Stomach (tissue), 19 donors: ENCODE measurements at places on chromosomes 3 and 15.

GRCh38 chr3:55487381-55488241 lies 505 bp upstream of the WNT5A start:
- peak overlapping the region; percentile 73 for H3K4me3 ChIP-seq
- peak overlapping the region; percentile 68 for H3K27ac ChIP-seq
- peaks cover 59% of the 10 kb centered on the region for H3K4me1 ChIP-seq
- H3K27me3 ChIP-seq: no peaks in the 10 kb centered on the region
- H3K36me3 ChIP-seq: no peaks in the 10 kb centered on the region
- no peak for DNase-seq

DNA sequence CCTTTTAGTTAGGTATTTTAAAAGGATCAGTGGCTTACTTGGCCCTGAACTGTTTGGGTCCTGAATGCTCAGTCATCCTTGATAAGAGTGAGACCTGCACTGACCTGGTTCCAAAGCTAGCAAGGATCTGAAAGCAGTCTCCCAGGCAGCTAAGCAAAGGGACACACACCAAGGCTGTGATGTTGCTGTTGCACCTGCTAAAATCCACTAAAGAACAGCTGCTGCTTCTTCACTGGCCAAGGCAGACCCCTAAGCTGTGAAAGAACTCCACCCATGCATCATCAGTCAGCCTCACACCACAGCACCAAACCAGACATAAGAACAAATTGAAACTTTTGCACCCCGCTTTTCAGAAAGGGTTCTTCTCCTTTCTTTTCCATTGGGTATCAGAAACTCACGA lies 213.4 kb upstream of the STT3B start:
- H3K27me3 ChIP-seq: no peaks in the 10 kb centered on the region
- no peaks in the 10 kb centered on the region for H3K36me3 ChIP-seq
- H3K4me1 ChIP-seq: no peaks in the 10 kb centered on the region
- DNase-seq: no peak

- peaks cover 67% of the 10 kb centered on the region for H3K4me1 ChIP-seq
- H3K27ac ChIP-seq: peak overlapping the region; percentile 96
- no peak for DNase-seq
- H3K4me3 ChIP-seq: no peak overlapping the region
- no peaks in the 10 kb centered on the region for H3K27me3 ChIP-seq
Observed at GRCh38 chr3:50338965-50339364, 1.7 kb downstream of the RASSF1 start.

- H3K36me3 ChIP-seq: no peaks in the 10 kb centered on the region
- H3K4me1 ChIP-seq: no peaks in the 10 kb centered on the region
- H3K27ac ChIP-seq: no peak overlapping the region
- no peak for DNase-seq
Observed at GRCh38 chr15:39013262-39013661, 448.6 kb upstream of the RASGRP1 start.

DNA sequence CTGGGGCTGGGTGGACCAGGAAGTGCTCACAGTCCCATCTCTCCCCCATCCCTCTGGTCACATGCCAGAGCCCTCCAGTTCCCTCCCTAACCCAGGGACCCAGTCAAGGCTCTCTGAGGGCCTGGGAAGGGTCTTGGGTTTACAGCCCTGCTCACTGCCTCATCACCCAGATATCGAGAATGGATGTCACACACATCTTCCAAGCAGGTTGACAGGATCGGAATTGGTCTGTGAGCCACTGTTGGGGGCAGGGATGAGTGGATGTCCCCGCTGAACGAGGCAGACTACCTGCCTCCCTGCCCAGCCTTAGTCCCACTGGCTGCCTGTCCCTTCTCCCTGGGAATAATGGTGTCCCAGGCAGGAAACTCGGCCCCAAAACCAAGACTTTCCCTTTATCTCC lies 20.0 kb upstream of the GOLGA6C start:
- no peaks in the 10 kb centered on the region for H3K36me3 ChIP-seq
- H3K4me1 ChIP-seq: no peaks in the 10 kb centered on the region
- H3K27me3 ChIP-seq: no peaks in the 10 kb centered on the region
- no peak for DNase-seq
- H3K27ac ChIP-seq: no peak overlapping the region

- H3K27me3 ChIP-seq: no peaks in the 10 kb centered on the region
- H3K4me3 ChIP-seq: no peak overlapping the region
- DNase-seq: no peak
- no peaks in the 10 kb centered on the region for H3K36me3 ChIP-seq
Observed at GRCh38 chr3:12953201-12953995, 112.0 kb upstream of the RPL32 start.

DNA sequence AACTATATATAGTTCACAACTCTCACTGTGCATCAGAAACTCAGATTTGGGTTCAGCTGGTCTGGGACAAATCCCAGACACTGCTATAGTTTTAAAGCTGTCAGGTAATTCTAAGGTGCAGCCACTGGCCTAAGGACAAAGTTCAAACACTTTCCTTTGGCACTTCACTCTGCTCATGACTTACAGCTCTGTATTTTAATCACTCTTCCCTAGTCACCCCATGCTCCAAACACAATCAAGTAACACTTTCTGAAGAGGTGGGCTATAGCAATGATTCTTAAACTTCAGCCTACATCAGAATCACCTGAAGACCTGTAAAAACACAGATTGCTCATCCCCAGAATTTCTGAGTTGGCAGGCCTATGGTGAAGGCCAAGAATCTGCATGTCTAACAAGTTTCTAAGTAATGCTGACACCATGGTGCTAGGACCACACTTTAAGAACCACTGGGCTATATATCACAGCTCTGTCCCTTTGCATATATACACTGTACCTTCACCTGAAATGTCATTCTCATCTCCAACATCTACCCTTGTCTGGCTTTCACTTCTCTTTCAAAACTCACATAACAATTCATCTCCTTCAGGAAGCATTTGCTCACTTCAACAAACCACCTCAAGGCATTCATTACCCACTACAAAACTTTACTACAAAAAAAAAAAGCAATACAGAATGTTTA lies 21.4 kb downstream of the STAG1 start:
- H3K27ac ChIP-seq: no peak overlapping the region
- peaks cover 11% of the 10 kb centered on the region for H3K4me1 ChIP-seq
- no peaks in the 10 kb centered on the region for H3K27me3 ChIP-seq
- no peak for DNase-seq
- no peaks in the 10 kb centered on the region for H3K36me3 ChIP-seq

DNA sequence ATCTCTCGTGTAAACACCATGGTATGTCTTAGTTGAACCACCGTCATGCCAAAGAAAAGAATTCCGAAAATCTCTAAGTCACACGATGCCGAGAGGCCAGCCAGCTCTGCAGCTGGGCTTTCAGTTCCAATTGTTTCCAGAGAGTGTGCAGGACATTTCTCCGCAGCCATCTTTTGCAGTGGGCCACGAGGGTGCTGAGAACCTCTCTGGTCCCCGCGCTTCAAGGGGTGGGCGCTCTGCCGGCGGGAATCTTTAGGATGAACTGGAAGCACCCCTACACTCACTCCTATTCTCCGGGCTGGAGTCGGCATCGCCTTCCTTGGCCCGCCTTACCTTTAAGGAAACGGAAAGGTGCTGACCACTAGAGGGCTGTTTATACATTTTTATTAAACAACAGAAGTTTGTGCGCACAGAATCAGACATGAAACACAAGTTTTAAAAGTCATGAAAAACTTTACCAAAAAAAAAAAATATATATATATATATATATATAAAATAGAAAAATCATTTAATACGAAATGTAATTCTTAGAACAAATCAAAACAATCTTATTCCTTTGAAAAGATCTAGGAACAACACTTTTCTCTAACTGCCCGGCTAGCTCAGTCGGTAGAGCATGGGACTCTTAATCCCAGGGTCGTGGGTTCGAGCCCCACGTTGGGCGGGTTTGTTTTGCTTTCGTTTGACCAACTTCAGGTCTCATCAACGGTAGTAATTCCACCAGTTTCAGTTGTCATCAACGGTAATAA lies 12.5 kb upstream of the MORF4L1 start:
- no peaks in the 10 kb centered on the region for H3K36me3 ChIP-seq
- peak; percentile 80 for DNase-seq
- no peaks in the 10 kb centered on the region for H3K4me1 ChIP-seq
- no peaks in the 10 kb centered on the region for H3K27me3 ChIP-seq
- H3K4me3 ChIP-seq: peak overlapping the region; percentile 48

DNA sequence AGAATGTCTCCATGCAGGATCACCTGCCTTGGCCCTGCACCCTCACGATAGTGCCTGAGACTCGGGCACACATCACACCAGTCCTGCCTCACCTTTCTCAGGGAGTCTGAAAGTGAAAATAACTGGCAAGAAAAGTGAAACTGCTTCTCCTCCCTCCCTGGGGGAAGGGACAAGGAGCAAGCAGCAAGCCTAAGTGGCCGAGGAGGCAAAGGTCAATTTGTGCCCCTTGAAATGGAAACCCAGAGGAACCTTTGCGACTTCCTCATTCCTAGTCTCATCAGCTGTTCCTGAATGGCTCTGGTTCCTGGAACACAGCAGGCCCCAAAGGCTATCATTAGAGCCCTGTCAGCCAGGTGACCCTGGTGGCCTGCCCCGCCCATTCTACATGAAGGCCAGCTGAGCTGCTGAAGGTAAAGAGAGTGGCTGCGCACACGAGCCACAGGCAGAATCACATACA lies 28.0 kb upstream of the SLCO2A1 start:
- peak; percentile 83 for DNase-seq
- peaks cover 23% of the 10 kb centered on the region for H3K4me1 ChIP-seq
- H3K27me3 ChIP-seq: no peaks in the 10 kb centered on the region
- H3K4me3 ChIP-seq: no peak overlapping the region

DNA sequence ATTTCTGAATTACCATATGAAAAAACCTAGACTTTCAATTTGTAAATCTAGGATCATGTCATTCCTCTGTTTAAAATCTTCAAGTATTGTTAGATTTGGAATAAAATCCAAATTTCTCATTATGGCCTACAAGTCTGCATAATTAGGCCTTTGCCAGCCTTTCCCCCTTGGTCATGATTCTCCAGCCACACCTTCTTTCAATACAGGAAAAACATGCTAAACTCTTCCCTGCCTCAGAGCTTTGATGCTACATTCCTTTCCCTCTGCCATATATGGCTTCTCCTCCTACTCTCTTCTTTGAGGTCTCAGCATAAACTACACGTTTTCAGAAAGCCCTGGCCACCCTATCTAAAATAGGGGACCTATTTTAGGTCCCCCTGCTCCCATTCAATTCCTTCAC lies 48.5 kb downstream of the TM6SF1 start:
- no peaks in the 10 kb centered on the region for H3K27me3 ChIP-seq
- no peak overlapping the region for H3K27ac ChIP-seq
- no peak for DNase-seq
- no peak overlapping the region for H3K4me3 ChIP-seq
- no peaks in the 10 kb centered on the region for H3K4me1 ChIP-seq
- peaks cover 39% of the 10 kb centered on the region for H3K36me3 ChIP-seq

DNA sequence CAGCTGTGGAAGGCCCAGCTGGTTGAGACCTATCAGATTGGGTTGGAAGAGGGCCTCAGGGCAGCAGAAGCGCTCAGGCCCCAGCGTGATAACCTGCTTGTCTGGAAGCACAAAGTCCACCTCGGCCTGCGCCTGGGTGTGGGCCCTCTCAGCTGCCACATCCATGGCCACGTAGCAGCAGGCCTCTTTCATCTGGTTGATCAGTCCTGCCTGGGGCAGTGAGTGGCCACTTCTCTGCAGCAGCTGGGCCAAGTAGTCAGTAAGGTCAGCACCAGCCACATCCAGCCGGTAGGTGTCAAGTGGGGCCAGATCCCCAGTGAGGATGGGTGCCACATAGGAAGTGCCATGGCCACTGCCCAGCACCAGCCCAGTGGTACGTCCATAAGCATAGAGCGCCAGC lies 3.9 kb upstream of the CAMKV start:
- peaks cover 25% of the 10 kb centered on the region for H3K27me3 ChIP-seq
- H3K36me3 ChIP-seq: no peaks in the 10 kb centered on the region
- peaks cover 14% of the 10 kb centered on the region for H3K4me1 ChIP-seq
- DNase-seq: peak; percentile 61
- H3K27ac ChIP-seq: no peak overlapping the region
- H3K4me3 ChIP-seq: no peak overlapping the region

GRCh38 chr3:184908859-184909258 lies 96.9 kb downstream of the VPS8 start:
- H3K36me3 ChIP-seq: peaks cover 25% of the 10 kb centered on the region
- no peak overlapping the region for H3K27ac ChIP-seq
- no peaks in the 10 kb centered on the region for H3K4me1 ChIP-seq
- no peaks in the 10 kb centered on the region for H3K27me3 ChIP-seq
- DNase-seq: no peak

DNA sequence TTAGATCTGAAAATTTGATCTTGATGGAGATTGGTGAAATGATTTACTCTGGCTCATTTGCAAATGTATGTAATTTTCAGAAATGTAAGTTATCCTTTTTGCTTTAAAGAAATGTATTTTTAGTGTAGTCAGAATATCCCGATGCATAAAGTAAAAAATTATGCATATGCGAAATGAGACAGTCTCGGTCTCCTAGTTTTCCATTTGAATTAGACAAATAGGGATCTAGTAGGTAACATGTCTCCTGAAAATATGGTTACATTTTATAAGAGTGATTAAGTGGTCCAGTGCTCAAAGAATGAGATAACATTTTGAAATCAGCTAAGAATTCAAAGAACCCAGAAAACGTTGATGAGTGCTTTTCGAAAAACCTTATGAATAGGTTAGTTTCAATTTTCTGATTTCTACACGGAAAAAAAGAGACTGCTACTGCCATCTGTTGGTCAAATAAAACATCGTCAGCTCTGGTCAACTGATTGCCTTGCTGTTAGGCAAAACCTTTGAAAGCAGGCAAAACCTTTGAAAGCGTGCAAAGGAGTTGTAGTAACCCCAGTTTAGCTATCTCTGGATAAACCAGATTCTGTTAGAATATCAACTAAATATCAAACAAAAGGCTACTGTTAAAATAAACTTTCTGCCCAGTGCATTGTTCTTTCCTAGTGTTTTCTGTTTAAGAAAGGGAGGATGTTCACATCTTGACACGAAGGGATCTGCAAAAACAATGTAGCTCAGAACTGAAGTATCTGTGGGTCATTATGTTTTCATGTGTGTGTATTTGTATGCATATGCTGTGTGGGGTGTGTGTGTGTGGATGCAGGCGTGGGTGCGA lies 59.3 kb upstream of the CHMP2B start:
- no peak overlapping the region for H3K27ac ChIP-seq
- H3K27me3 ChIP-seq: no peaks in the 10 kb centered on the region
- DNase-seq: no peak
- H3K4me1 ChIP-seq: no peaks in the 10 kb centered on the region
- no peaks in the 10 kb centered on the region for H3K36me3 ChIP-seq
- peak overlapping the region; percentile 28 for H3K4me3 ChIP-seq

DNA sequence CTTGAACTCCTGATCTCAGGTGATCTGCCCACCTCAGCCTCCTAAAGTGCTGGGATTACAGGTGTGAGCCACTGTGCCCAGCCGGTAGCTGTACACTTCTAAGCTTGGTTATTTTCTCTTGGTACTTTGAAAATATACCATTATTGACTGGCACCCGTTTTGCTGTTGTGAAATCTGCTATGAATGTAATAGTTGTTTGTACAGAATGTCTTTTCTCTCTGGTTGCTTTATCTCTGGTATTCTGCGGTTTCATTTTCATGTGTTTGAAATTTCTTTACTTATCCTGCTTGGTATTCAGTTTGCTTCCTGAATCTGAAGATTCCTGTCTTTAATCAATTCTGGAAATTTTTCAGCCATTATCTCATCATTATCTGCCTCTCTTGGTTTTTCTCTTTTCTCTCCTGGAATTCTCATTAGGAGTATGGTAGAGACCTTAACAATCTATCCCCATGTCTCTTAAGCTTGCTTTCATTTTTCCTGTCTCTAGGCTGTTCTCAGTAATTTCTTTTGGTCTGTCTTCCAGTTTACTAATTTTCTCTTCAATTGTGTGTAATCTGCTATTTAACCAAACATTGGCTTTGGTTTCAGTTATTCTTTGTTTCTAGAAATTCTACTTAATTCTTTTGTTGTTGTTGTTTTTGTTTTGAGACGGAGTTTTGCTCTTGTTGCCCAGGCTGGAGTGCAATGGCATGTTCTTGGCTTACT lies 2.8 kb upstream of the PAK2 start:
- H3K27ac ChIP-seq: no peak overlapping the region
- H3K4me3 ChIP-seq: no peak overlapping the region
- DNase-seq: no peak
- H3K36me3 ChIP-seq: no peaks in the 10 kb centered on the region
- H3K4me1 ChIP-seq: peaks cover 17% of the 10 kb centered on the region
